ENCODE measurements at places on chromosomes 6 and 20. TPM values are rescaled to one million over a fixed set of nuclear protein-coding genes. Genes with fewer than 3 reads are reported as not detected.

BTNL2 gene
- total RNA-seq, result not detected

PHACTR1 gene
- 34.2 TPM for total RNA-seq

VSX1 gene
- total RNA-seq, result not detected

SYCP2 gene
- 0.27 TPM for total RNA-seq

GPR63 gene
- 0.54 TPM for total RNA-seq

ABHD16B gene
- 0.27 TPM for total RNA-seq

FOXC1 gene
- total RNA-seq, result under 0.01 TPM

FOXA2 gene
- not detected for total RNA-seq

ROS1 gene
- not detected for total RNA-seq

RGS17 gene
- under 0.01 TPM for total RNA-seq

CNR1 gene
- total RNA-seq, result under 0.01 TPM

SLC35D3 gene
- total RNA-seq, result under 0.01 TPM

PPP2R5D gene
- 42.0 TPM for total RNA-seq

L3MBTL1 gene
- total RNA-seq, result 20.7 TPM

PTCRA gene
- under 0.01 TPM for total RNA-seq

RIPOR2 gene
- 55.5 TPM for total RNA-seq

SLC22A3 gene
- total RNA-seq, result under 0.01 TPM

MARCKS gene
- 0.81 TPM for total RNA-seq

SRSF12 gene
- 0.81 TPM for total RNA-seq

PSMB9 gene
- total RNA-seq, result 114 TPM

CST4 gene
- not detected for total RNA-seq

MROH8 gene
- total RNA-seq, result 2.2 TPM

CAP2 gene
- total RNA-seq, result under 0.01 TPM

BPIFA1 gene
- total RNA-seq, result not detected

CST7 gene
- total RNA-seq, result 18.6 TPM

CST2 gene
- not detected for total RNA-seq

CTNNBL1 gene
- 51.2 TPM for total RNA-seq

SIRPD gene
- 0.27 TPM for total RNA-seq

OR2B2 gene
- total RNA-seq, result not detected

REM1 gene
- 0.27 TPM for total RNA-seq

RPS10 gene
- 6,119 TPM for total RNA-seq

NCOA5 gene
- total RNA-seq, result 19.7 TPM

PSMB1 gene
- 183 TPM for total RNA-seq

FGD2 gene
- total RNA-seq, result 3.0 TPM

TFAP2D gene
- not detected for total RNA-seq

SEMG1 gene
- not detected for total RNA-seq

GPR6 gene
- total RNA-seq, result not detected

SLC52A3 gene
- total RNA-seq, result 2.2 TPM

MOG gene
- not detected for total RNA-seq

MEP1A gene
- not detected for total RNA-seq

C20orf141 gene
- not detected for total RNA-seq

CYP21A2 gene
- total RNA-seq, result 0.27 TPM

PACRG gene
- 5.7 TPM for total RNA-seq

PERP gene
- under 0.01 TPM for total RNA-seq

TREM2 gene
- total RNA-seq, result not detected

CUL7 gene
- total RNA-seq, result 26.4 TPM

MAS1 gene
- total RNA-seq, result under 0.01 TPM

SMIM13 gene
- total RNA-seq, result 2.2 TPM

HSPA1A gene
- 358 TPM for total RNA-seq

TXLNB gene
- total RNA-seq, result 0.81 TPM

ZBTB9 gene
- total RNA-seq, result 6.2 TPM

TNFRSF6B gene
- total RNA-seq, result 0.54 TPM

SLC17A2 gene
- not detected for total RNA-seq

CCN6 gene
- not detected for total RNA-seq

C20orf202 gene
- under 0.01 TPM for total RNA-seq

CHRNA4 gene
- total RNA-seq, result not detected

CDSN gene
- under 0.01 TPM for total RNA-seq

BPIFB1 gene
- not detected for total RNA-seq

FAM83B gene
- total RNA-seq, result under 0.01 TPM

Data from hematopoietic multipotent progenitor cell (in vitro differentiated cells).